ENCODE measurements at places on chromosomes 6 and 20.
A peak's percentile ranks its signal among the peaks of the same experiment; 100 is the strongest.

DNA sequence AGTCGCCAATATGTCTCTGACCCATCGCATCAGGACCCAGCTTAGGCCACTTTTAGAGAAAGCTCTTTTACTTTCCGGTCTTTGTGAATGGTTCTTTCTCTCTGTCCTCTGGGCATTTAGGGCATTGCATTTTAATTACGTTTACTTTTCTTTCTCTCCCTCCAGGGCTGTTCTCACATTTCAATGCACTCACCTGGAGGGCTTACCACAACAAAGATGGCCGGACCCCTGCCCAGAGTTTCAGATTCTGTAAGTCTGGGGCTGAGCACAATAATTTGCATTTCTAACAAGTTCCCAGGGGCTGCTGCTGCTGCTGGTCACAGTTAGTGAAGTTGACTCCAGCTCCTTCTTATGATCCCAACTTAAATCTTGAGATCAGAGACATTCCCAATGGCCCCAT, 3.0 kb downstream of the ANKRD66 start:
- DNase-seq, result no peak

DNA sequence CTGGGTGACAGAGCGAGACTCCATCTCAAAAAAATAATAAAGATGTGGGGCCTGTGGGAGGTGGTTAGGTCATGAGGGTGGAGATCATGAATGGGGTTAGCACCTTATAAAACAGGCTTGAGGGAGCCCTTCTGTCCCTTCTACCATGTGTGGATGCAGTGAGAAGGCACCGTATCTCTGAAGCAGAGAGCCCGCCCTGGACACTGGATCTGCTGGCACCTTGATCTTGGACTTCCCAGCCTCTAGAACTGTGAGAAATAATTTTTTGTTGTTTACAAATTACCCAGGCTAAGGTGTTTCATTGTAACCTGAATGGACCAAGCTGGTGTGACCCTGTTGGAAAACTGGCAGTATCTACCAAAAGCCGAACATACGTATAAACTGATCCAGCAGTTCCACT, 15.7 kb upstream of the PANK2 start:
- no peak for DNase-seq

DNA sequence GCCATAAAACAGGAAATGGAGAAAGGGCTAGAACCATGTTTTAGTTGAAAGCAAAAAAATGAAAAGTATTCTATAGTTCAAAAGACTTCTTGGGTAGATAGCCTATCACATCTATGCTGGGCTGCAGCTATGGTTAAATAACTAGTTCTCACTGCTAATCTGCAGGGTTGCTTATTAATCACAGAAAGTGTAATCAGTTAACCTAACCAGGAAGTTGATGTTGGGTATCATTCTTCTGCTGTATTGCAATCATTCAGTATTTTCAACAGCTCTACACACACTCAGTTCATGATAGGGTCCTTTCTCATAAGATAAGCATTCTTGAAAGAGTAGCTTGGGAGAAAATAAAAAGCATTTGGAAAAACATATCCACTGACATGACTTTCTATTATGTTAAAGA, 135.2 kb upstream of the TCF21 start:
- DNase-seq, result no peak

GRCh38 chr6:36657271-36657670, 21.2 kb upstream of the CDKN1A start:
- DNase-seq, result no peak

GRCh38 chr20:14569641-14570040, 232.2 kb upstream of the FLRT3 start:
- DNase-seq, result no peak

- no peak for DNase-seq
Observed at GRCh38 chr6:17964633-17965032, 22.8 kb downstream of the KIF13A start.

GRCh38 chr20:33299111-33299603, 16.1 kb downstream of the BPIFB1 start:
- DNase-seq, result peak; percentile 72

GRCh38 chr6:131602781-131603312, 25.2 kb downstream of the MED23 start:
- DNase-seq, result no peak

DNA sequence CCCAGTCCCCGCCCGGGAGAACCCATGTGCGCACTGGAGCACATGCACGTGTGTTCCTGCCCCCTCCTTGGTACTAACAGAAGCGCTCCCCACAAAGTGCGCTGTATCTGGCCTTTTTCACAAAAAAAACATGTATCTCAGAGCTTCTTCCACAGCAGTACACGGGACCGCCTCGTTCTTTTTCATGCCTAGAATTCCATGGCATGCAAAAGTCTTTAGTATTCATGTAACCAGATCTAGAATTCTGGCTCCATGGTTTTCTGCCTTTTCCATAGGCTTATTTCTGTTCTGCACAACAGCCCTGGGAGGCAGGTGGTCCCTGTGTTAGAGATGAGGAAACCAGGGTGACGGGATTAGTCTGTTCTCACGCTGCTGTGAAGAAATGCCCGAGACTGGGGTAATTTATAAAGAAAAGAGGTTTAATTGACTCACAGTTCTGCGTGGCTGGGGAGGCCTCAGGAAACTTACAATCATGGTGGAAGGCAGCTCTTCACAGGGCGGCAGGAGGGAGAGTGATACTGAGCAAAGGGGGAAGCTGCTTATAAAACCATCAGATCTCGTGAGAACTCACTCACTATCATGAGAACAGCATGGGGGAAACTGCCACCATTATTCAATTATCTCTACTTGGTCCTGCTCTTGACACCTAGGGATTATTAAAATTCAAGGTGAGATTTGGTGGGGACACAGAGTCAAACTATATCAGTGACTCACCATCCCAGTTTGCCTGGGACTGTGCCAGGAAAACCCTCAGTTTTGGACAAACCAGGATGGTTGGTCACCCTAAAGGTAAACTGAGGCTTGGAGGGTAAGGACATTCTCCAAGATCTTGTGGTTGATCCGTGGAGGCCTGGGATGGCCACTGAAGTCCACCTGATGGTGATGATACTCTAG, 41.0 kb downstream of the C20orf203 start:
- DNase-seq, result no peak

DNA sequence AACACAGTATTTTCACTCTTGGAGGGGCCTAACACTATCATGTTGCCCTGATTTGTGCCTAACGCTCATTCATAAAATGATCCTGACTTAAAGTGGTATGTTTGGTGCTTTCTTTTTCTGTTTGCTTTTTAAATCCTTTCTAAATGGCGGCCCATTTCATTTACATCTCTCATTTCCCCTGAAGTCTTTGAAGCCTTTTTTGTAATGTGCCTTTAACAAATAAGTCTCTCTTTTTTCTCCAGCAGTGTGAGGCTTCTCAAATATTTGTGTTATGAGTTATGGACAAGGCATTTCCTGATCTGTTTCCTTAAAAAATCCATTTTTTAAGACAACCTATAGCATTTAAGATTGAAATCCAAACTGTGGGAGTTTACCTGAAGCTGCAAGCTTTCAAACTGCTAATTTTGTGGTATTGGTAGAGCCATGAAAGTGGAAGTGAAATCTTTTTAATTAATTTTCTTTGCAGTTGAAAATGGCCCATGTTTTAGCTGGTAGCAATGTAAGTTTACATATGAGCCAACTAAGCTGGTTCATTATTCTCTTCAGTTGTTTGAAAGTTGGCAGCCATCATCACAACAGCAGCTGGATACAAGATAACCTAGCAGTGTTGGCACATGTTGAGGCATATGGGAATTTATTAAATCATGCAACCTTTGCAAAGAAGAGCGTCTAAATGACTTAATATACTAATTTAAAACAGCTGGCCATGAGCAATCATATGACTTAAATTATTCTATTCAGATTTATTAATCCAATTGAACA, 469.7 kb downstream of the CDKAL1 start:
- no peak for DNase-seq

- DNase-seq, result no peak
Observed at GRCh38 chr6:28675600-28675999, 149.9 kb downstream of the GPX5 start.

DNA sequence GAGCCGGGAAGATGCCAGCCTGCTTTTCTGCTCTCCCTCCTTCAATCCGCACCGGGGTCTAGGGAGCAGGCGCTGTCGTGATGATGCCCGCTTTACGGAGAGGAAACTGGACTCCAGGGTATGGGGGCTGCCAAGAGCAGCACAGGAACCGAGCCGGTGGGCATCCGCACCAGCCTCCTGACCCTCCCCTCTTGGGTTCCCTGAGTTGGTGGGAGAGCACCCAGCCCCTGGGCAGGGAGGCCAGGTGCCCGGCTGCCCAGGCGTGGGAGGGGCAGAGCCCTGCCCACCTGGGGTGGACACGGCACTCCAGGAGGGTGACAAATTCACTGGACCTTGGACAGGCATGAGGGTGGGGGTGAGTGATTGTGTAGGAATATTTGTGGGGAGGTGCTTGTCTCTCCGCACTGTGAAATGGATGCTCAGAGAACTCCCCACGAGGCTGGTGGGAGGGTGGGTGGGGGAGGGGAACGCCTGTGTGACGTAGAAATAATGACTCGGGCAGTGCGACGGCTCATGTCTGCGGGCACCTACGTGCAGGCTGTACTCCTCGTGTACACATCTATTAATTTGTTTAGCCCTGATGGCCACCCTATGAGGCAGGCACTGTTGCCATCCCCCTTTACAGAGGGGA, 173.4 kb downstream of the BMP7 start:
- DNase-seq, result no peak

DNA sequence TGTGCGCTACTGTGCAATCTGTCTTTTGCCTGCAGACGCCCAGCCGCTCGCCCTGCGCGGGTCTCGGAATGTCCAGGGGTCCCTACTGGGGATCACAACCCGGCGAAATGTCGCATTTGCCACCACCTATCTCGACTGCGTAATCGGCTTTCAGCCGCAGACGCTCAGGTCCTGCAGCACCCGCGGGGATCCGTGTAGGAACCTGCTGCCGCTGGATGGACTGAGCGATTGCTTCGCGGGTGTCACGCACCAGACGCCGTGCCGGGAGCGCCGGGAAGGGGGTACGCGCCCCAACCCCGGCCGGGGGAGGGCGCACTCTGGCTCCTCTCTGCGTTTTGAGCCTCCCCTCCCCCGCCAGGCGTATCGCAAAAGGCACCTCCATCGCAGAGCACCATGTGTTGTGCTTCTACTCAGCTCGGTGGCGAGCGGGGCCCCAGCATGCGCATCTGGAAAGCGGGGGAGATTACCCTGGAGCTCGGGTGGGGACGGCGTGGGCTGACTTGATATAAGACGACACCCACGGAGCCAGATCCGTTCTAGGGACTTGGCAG, 747 bp upstream of the PTPRA start:
- DNase-seq, result peak; percentile 71

DNA sequence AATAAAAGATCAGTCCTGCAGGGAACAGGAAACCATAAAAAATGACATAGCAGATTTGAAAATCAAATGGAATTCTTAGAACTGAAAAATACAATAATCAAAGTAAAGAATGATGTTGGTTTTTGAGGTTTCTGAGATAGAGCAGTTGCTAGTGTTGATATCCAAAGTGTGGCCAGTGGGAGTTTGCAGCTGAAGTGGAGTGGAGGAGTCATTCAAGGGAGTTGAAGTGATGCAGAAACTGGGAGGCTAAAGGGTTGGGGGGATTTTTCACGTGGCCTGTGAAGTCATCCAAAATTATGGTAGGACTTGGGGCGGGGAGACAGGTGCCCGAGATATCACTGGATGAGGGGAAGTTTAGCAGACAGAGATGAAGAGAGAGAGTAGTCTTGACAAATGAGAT, 123.6 kb downstream of the CDC5L start:
- DNase-seq, result no peak

DNA sequence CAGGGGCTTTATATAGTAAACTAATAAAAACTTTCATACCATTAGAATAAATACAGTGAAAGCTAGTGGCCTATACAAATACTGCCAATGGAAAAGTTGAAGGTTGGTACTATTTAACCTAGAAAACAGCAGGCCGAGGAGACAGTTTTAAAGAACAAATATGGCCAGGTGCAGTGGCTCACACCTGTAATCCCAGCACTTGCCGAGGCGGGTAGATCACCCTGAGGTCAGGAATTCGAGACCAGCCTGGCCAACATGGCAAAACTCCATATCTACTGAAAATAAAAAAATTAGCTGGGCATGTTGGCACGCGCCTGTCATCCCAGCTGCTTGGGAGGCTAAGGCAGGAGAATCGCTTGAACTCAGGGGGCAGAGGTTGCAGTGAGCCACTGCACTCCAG, 24.8 kb downstream of the GLYATL3 start:
- DNase-seq, result no peak

DNA sequence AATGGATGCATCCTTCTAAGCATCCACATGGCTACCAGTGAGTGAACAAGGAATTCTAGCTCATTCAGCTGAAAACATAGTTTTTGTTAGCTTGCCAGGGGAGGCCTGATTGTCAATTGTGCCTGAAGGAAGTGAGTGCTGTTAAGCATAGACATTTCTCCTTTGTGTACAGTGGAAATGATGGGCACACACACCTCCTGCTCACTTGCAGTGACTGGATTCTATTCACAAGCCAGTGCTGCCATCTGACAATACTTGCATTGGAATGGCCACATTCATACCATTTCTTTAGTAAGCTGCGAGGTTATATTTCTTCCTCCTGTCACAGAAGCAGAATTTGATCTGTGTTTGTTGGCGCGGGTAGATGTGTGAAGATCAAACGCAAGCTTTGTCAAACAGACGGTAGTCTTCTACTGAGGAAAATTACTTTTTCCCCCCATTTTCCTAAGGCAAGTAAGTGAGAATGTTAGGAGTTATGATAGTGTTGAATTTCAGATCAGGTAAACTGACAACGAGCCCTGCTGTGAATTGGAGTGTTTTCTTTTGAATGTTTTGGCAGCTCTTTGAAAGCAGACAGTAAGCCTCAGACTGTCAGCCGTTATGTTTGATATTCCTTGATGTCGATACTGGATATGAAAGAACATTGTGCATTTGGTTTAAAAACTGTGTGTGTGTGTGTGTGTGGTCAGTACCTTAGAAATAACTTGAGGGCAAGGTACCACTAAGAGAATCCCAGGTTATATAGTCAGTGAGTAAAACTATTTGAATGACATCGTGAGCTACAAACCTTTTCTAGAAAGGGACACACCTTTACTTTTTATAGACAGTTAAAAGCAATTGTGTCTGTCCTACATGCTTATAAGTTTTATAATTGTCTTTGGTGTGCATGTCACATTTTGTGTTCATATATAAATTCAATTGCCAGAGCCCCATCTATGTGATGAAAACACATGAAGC, 84.2 kb upstream of the BMP2 start:
- no peak for DNase-seq

- no peak for DNase-seq
Observed at GRCh38 chr6:21533678-21534077, 59.9 kb upstream of the SOX4 start.

DNA sequence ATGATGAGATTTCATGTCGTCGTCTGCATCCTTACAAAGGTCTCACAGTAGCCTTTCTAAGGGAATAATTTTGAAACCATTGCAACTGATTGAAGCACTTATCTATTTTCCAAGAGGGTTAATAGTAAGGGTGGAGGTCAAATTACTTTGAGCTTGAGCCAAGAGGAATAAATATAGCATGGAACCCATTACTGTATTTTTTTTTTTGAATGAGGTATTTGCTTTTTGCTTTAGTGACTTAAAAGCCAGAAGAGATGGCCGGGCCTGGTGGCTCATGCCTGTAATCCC, 78.3 kb downstream of the SCAND1 start:
- no peak for DNase-seq

GRCh38 chr6:170143401-170144150, 147.3 kb downstream of the DLL1 start:
- no peak for DNase-seq
